ENCODE measurements at places on chromosomes 5 and 9. TPM values are rescaled to one million over a fixed set of nuclear protein-coding genes. Genes with fewer than 3 reads are reported as not detected.

GRCh38 chr5:67878933-67879332 lies 336.6 kb upstream of the PIK3R1 start:
- DNase-seq = no peak

DNA sequence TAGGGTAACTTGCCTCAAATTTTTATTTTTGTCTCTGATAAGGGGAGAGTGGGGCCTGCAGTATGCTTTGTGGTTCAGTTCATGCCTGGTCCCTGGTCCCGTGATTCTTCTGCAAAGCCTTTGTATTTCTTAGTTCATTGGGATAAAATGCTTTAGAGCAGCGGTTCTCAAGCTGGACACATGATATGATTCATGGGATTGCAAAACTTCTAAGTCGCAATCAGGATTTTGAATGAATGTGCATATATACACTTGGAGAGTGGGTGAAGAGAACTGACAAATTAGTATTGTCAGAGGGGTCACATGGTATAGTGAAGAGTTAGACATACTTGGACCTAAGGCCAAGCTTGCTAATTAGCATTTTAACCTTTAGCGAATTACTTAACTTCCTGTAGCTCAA lies 265.4 kb upstream of the KLF9 start:
- peak; percentile 35 for DNase-seq

DNA sequence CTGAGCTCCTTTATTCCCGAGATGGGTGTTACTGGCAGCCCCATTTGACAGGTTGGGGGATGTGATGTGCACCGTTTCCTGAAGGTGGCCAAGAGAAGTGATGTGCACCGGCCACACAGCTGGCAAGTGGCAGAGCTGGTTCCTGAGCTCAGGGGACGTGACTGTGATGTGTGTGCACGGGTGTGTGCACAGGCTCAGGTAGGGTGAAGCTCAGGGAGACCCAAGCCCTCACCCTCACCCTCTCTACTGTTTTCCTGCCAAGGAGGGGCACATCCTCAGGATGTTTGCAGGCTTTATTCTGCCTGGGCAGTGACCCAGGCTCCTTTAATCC lies 56.6 kb downstream of the WWC1 start:
- no peak for DNase-seq

- no peak for DNase-seq
These were observed 168.2 kb downstream of the CACNA1B start for GRCh38 chr9:138045541-138046490.

DNA sequence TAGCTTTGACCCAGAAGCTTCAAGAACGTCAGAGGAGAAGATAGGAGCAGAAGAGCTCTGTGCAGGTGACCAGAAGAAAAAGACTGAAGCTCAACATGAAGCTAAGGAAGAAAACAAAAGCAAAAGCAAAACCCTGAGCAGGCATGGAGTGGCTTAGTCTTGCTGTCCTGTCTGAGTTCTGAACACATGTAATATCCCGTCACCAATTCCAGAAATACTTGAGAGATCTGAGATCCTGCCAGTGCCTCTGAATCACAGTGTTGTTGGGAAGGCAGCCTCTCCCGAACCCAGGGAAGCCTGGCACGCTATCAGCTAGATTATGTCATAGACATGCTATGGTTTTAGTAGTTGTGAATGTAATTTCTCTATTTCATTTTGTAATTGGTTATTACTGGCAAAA lies 235.7 kb downstream of the ICE1 start:
- peak; percentile 70 for DNase-seq

DNA sequence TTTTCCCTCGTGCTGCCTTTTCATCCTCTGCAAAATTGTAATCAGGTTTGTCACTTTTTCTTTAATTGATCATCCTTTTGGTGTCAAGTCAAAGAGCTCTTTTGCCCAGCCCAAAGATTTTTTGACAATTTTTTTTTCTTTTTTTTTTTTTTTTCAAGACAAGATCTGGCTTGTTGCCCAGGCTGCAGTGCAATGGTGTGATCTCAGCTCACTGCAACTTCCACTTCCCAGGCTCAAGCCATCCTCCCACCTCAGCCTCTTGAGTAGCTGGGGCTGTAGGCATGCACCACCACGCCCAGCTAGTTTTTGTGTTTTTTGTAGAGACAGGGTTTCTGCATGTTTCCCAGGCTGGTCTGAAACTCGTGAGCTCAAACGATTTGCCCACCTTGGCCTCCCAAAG lies 36.7 kb downstream of the CDK7 start:
- DNase-seq = peak; percentile 77

- no peak for DNase-seq
These were observed 116.3 kb upstream of the CPEB4 start for GRCh38 chr5:173771725-173772383.

DNA sequence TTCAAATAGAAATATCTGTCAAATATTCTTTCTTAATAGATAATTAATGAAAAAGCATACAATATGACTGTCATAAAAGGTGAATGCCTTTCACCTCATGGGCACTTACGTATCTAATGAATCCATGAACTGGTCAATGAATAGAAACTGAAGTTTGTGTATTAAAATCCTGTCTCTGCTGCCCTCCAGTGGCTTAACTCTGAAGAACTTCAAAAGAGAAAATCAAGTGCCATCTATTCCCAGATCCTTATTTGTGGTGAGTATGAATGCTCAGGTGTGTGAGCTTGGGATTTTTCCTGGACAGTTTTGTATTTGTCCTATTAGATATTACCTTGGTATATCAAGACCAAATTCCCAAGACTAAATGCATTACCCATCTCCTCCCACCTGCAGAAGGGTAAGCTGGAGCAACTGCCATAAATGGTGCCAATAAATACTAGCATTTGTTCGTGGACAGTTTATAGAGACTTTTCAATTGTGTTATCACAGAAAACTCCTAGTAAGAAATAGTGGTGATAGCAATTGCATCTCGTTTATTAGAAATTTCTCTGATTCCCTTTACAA lies 44.0 kb upstream of the SVEP1 start:
- DNase-seq = peak; percentile 71

DNA sequence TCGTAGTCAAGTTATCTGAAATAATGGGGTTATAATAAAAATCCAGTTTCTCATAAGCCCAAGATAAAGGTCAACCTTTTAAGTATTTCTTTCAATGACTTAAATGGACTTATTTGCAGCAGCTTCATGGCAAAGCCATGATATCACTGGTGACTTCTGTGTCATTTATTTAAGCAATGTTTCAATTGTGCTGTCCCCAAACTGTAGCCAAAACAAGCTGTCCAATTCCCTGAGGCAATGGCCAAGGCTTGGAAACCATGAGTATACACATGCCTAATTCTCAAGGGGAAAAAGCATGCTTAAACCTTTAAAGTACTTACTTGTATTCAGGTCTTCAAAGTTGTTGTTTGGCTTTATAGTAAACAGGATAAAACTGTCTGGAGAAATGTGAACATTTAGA lies 376.4 kb upstream of the TNC start:
- peak; percentile 25 for DNase-seq

DNA sequence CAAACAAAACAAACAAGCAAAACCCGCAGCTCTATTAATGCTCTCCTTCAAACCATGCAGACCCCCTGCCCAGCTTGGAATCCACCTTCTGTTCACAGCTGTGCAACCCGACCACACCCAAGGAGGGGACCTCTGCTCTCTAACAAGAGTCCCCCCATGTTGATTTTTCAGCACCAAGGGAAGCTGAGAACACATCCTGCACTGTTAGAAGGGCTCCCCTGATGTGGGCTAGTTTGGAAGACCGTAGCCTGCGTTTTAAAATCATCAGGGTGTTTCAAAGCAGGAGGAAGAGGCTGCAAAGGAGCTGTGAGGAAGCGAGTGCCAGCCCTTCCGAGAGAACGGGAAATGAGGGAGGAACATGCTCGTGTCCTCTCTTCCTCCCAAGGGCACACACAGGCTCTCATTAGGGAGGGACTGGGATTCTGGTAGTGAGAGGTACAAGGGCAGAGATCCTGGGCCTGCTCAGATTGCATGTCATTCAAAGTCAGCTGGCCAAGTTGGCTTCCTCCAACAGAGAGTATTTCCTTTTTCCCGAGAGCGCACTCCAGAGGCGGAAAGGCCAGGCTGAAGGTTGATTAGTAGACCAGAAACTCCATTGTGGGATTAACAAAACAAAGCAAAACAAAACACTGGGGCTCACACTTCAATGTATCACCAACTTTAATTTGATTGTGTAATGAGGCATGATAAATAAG lies 185.9 kb downstream of the SEMA6A start:
- no peak for DNase-seq

DNA sequence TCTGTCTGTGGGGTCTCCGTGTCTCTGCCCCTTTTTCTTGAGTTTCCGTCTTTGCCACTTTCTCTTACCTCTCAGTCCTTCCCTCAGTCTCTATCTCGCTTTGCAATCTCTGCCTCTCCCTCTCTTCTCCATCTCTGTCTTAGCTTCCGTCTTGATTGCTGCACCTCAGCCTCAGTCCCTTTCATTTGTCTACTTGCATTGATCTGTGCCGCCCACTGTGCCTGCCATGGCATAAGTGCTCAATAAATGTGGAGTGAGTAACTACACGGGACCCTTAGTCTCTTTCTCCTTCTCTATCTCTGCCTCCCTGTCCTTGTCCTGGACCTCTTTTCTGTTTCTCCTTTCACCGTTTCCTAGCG lies 6.6 kb downstream of the PCDHGC5 start:
- DNase-seq = no peak

DNA sequence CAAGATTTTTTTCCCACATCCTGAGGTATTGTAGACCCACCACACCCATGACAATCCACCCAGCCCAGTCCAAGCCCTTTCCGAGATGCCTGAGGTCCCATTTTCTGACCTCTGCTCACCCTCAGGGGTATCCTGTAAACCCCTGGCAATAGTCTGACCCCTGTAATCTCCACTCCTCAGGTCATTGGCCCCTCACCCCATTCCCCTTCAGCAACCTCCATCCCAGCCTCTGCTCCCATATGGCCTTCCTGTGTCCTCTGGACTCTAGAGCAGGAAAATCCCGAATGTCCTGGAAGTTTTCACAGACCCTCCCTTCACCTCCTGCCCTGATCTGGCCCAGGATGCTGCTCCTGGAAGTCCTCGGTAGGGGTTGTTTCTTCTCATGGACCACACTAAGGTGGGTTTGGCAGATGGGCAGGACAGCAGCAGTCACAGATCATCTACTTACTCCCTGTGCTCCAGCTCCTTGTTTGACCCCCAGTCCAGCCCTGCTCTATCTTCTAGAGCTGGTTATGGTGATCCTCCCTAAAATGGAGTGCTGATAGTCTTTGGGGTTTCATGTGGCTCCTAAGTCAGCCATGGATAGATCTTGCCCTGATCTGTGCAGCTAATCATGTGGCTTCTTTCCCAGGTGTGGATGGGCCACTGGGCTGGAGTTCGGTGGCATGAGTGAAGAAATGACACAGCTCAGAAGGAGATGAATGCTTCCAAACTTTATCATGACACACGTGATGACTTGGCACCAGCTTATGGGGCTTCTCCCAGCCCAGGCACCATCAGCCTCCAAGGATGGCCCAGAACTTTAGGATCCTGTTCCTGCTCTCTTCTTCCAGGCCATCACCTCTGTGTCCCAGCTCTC lies 12.0 kb upstream of the ACSL6 start:
- no peak for DNase-seq

DNA sequence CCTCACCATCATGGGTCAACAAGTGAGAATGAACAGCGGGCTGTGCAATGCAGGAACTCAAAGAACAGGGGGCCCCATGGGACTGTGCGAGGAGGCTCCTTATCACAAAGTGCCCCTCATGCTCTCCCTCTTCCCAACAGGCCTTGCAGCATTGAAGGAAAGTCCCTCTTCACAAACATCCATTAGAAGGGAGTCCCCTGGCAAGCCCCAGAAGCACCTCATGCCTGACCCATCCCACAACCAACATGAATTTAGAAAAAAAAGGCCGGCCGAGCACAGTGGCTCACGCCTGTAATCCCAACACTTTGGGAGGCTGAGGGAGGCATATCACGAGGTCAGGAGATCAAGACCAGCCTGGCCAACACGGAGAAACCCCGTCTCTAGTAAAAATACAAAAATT lies 122.6 kb upstream of the FSTL4 start:
- DNase-seq = no peak

GRCh38 chr5:43336159-43336558 lies 22.9 kb upstream of the HMGCS1 start:
- DNase-seq = no peak

DNA sequence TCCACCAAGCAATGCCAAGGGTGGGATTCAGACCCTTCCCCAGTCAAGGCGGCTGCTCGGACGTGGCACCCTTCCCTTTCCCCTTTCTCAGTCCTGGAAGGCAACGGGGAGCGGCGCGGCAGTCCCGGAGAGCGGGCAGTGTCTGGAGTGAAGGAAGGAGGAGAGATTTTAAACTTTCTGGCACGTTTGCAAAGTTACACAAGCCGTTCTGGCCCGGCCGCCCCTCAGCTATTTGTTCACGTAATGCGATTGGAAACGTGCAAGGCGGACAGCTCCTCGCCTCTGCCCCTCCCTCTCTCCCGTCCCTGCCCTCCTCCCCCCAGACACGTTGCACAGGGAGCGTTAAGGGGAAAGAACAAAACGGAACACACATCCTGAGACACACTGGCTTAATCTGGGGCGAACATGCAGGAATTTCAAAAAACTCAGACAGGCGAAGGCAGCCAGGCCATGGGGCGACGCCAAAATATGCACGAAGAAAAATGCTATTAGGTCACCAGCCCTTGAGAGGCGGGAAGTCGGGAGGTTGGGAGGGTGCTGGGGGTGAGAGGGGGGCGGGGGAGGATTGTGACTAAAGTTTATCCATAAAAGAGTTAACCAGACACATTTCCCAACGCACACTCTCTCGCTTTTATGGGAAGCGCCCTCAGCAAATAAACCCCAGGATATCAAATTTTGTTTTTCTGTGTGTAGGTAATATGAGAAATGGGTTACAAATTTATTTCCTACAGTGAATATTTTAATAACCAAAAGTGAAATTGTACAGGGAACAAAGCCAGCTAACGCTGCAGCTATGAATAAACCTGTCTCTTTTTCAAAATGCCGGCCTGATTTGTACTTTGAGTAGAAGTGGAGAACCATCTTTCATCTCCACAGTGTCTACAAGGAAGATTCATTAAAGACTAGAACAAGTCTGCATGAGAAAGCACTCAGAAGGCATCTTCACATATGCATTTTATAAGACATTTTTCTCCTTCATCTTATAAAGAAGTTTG lies at the start of gene LOX:
Gene LOX, minus strand, starts transcription at position 144 of the 995 bp plus-strand sequence. CDS start 274 bp downstream, outside the sequence.
- peak; percentile 98 for DNase-seq

DNA sequence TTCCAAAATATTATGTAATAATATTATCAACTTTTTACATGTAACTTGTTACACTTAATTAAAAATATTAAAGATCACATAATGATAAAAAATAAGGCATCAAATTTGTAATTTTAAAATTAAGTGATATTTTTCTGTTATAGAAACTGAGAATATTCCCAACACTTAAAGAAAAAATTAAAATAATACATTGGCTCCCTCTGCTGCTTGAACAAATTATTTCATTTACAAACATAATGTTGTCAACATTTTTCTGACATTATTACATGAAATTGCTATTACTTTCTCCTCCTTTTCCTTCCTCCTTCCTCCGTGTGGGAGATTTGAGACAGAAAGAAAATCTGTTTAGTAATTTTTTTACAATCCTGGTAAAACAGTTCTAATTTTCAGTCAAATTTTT lies 42.3 kb downstream of the RNF180 start:
- peak; percentile 44 for DNase-seq

- peak; percentile 12 for DNase-seq
These were observed 479.5 kb upstream of the TNC start for GRCh38 chr9:115597330-115597895.

Gene IRX4
- not detected for total RNA-seq

Gene CARD9
- not detected for total RNA-seq

Gene ARHGEF39
- 2.1 TPM for total RNA-seq

Gene UBE2QL1
- total RNA-seq = not detected

Gene PTGES
- 12.6 TPM for total RNA-seq

Gene DNAH5
- total RNA-seq = 1.4 TPM

Gene ANKRD34B
- total RNA-seq = not detected

Gene PCDHGB1
- total RNA-seq = 0.25 TPM

Gene MRPL50
- total RNA-seq = 5.8 TPM

Gene OBP2B
- total RNA-seq = not detected

Measured in GM23248 (cell line).